ENCODE measurements at places on chromosomes 7 and 10.

DNA sequence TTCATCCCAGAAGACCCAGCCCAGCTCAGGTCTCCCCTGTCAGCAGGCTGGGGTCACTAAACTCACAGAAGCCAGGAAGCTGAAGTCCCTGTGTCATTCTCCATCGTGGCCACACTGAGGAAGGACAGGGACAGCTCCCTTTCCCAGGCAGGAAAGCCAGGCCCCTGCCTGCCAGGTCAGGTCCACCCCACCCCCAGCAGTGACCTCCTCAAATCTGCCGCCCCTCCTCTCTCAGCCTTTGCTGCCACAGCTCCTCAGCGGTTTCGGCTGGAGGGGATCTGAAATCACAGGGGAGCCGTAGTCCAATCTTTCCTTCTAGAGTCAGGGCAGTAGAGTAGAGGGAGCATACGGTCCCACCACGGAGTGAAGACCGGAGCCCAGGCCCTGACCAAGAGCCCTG, 150.9 kb upstream of the UNC5B start:
- DNase-seq, result no peak

DNA sequence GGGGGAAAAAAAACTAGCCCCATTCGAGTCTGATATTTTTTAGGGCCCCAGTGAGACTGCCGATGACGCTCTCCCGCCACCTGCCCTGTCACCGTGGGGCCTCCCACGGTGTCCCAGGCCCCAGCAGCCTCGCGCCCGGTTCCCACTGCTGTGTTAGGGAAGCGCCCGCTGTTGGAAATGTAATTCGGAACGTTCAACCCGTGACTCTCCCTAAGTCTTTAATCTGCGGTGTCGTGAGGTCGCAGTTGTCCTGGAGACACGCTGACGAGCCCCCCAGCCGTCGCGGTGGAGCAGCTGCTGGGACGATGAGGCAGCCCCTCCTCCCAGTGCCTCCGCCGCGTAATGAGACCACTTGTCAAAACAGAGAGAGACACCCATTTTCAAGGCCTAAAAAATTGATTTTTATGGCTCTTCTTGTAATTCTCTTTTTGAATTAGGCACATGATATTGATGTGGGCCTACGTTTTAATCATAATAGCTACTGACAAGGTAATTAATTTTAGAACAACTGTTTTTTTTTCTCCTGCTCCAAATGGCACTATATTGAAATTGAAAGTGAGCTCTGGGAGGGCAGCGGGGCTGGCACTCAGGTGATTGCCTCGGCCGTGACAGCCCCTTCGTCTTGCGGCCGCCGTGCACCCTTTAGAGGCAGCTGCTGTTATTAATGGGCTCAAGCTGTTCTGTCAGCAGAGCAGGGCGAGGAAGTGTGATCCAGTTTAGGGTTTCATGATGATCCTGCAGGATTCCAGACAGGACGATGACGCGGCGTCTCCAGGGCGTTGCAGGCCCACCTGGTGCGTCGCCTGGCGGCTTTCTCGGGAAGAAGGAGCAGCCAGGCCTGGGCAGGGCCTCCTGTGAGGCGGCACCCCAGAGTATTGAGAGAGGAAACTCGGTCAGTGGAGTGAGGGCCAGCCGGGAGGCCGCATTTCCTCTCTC, 63.3 kb downstream of the NKX6-2 start:
- no peak for DNase-seq

DNA sequence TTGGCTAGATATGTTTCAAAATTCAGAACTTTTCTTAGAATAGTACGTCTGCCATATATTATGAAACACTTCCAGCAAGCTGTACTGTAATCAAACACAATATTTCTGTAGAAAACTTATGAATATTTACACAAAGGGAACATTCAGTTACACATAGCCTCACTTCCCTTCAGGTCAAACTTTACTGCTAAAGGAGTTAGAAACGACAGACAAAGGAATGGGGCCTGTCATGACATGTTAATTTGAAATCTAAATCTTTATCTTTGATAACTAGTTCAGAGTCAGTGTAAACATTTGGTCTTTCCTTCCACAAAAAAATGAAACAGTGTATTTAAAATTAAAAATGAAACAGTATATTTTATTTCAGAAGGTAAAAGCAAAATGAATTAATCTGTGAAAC, 1.0 kb upstream of the CROT start:
- no peak for DNase-seq

- DNase-seq, result no peak
These were observed at the start of gene STEAP2 for GRCh38 chr7:90211391-90212148. Gene STEAP2, plus strand, starts transcription at chr7:90211740. Its CDS starts 13,343 bp downstream, at chr7:90225083.

GRCh38 chr7:45267262-45267661, 109.7 kb downstream of the RAMP3 start:
- DNase-seq, result no peak

DNA sequence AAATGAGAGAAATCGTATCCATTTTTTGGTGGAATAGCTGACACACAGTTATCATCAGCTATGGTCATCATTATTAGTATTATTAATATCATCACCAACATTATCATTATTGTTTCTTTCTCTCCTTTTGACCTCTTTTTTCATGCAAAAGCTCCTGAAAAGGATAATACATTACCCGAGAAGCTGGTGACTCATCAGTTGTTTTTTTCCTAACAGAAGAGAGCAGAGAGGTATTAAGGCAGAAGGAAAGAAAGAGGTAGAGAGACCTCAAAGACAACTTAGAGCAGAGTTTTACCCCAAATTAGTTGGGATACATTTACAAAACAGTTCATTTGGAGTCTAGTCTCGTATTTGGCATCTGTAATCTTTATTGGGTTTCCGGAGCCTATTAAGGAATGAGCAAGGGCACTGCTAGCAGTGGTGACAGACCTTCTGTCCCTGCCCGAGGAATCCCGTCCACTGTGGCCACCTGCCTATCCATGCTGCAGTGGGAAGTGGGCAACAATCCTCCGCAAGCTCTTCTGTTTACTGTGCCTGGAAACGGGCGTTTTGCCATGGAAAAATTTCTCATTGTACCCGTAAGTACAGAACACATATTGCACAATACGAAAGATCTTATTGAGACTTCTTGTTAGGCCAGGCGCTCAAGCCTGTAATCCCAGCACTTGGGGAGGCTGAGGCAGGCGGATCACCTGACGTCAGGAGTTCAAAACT, 170.0 kb upstream of the MKLN1 start:
- no peak for DNase-seq

DNA sequence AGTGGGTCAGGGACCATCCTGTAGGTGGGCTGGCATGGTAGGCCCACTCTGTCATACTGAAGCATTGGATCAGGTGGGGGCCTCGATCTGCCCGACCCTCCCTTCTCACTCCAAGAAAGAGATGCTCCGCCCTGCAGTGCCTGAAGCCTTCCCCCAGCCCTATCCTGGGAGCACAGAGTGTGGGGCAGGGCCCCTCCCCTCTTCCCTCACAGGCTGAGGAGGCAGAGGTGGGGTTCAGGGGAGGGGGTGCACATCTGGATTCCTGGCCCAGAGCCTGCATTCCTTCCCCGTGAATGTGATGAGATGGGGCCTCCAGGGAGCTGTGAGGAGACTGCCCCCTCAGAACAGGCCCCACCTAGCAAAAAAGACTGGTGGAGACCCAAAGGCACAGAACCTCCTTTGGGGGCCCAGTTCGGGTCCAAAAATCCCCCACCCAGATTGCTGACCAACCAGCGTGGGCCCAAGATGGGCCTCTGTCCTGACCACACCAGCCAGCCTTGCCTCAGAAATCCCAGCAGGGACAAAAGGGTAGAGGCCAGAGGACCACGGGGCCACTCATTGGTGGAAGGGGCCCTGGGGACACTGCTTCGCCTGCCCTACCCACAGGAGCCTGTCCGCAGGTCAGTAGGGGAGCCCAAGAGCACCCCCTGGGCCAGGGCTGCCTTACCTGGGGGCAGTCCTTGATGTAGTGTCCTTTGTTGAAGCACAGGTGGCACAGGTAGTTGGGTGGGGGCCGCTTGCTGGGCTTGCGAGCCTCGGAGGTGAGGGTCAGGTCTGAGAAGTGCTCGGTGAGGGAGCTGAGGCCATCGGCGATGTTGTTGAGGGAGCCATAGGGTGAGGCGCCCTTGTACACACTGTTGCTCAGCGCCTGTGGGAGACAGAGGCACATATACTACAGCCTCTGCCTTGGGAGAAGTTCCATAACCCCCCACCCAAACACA, 13.3 kb downstream of the ZCCHC24 start:
- no peak for DNase-seq

DNA sequence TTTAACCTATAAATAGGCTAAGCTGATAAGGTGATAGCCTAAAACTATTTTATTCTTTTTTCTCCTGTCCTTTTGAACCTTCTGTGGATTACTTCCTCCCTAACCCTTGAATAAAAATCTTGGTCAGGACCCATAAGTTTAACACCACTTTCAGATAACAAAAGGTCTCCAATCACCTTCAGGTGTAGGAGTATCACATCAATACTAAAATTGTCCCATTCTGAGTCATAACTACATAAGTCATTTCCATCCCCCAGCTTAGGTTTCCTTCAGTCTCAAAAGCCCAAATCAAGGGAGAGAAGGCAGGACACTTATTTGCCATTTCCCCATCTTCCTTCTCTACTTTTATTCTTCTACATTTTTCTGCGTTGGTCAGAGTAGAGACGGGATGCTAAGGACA, 56.9 kb upstream of the WNT16 start:
- no peak for DNase-seq

- DNase-seq, result no peak
These were observed 142.5 kb downstream of the SRPK2 start for GRCh38 chr7:105246256-105246655.

- no peak for DNase-seq
These were observed 16.5 kb downstream of the CREB3L2 start for GRCh38 chr7:137985253-137985896.
